Astrocyte of the cerebellum (primary cell): ENCODE measurements at places on chromosomes 7 and 10.

GRCh38 chr7:137539111-137539715 is 195.7 kb upstream of the PTN start:
- DNase-seq, result peak; percentile 66

- peak; percentile 31 for DNase-seq
Observed at GRCh38 chr7:28298870-28299518, 113.3 kb upstream of the CREB5 start.

- DNase-seq, result no peak
Observed at GRCh38 chr7:49150486-49150885, 226.1 kb downstream of the CDC14C start.

DNA sequence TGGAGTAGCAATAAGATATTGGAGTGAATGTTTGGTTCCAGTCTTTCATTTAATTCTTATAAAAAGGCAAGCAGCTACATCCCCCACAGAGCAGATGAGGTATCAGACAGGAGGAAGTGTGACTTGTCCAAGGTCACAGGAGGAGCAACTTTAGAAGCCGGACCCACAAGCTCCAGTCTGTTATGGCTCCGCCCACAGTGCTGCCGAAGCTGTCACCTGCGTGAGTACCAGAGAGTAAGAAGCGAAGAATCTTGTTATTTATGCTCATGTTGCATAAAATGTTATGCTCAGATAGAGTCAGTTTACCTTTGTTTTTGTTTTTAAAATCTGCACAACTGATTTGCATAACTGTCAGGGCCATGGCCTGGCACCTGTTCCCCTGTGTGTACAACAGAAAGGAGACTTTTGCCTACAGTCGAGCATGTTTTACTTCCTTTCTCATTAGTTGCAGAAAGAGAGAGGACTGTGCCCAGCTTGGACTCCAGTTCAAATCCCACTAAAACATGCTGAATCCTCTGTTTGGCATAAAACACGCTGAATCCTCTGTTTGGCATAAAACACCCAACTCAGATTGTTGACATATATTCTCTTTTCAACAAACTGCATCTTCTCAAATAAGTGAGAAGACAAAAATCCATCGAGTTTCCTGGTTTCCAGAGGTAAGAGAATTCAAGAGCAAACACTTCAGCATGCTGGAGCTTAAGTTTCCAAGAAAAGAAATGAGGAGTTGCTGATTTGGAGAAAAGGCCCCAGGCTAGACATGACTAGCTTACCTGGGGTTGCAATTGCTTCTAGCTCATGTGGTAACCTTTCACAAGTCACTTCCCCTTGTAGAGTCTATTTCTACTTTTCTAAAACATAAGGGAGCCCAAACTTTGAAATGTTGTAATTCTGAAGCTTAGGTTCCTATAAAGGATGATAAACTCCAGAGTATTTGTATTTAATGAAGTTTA is 409.8 kb upstream of the ZMIZ1 start:
- no peak for DNase-seq

DNA sequence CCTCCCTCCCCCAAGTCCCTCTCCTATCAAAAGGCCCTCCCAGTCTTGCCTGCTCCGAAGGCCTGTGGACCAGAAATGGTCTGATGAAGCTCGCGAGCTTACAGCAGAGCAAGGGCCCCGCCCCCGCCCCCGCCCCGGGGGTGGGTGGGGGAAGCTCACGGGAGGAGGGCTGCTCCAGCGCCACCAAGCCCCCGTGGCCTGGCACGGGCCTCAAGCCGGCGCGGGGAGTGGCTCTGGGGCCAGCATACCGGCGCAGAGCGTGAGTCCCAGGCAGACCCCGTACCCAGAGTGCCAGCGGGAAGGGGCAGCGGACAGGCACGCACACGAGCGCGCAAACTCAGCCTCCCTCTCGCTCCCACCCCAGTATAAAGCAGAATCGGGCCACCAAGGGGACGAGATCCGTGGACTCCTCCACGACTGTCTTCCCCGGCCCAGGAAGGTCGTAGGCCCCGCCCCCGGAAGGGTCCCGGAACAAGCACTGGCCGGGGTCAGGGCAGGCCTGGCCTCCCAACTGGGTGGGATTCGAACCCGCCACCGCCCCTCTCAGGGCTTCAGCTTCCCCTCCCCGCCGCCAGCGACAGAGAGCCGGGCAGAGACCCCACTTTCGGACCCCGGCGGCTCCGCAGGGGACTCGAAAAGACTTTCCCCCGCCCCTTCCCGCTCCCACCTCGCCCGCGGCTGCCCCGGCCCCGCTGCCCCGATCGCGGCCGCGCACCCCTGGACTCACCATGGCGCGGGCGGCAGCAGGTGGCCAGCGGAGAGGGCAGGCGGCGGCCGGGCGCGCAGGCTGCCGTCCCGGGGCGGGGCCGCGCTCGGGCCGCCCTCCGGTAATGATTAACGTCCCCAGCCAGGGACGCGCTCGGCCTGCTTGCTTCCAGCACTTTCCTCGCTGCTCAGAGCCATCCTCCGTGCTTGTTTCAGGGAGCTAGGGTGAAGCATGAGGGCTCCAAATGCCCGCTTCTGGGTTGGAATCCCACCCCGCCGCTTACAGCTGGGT is at the start of gene PCBD1:
Gene PCBD1, minus strand, starts transcription at position 762 of the 997 bp plus-strand sequence. Its CDS starts 32 bp downstream, at position 730.
- peak; percentile 13 for DNase-seq
